ENCODE measurements at places on chromosomes 5 and 9.
A peak's percentile ranks its signal among the peaks of the same experiment; 100 is the strongest.

DNA sequence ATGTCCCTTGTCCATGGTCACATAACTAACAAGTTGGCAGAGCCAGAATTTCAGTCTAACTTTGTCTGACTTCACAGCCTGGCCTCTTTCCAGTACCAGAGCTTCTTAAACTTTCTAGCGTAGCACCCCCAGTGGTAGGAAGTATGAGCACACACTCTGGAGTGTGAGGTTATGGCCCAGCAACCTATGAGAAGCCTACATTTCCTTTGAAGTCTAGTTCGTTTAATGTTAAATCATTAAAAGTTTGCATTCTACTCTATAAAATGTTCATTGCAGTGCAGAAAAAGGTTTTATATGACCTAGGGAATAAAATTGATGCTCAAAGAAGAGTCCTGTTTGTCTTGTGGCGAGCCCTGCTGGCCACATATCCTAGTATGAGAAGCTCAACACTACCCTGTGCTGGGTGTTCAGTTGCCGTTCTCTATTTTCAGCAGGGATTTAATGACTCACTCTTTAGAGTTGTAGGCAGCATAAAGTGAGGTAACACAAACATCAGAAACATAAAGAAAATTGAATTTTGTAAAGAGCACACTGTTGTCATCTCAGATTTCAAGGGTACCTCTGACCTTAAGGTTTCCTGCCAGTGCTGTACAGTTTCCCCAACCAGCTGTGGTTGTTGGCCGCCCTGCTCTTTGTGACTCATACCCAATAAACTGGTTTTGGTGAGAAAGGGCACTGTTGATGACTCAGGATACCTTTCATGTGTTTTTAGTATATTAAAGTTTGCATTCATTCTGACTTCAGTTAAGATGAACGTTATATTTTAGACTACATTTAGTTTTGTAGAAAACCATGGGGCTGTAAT is 14.3 kb downstream of the MCCC2 start:
- no peak for DNase-seq

DNA sequence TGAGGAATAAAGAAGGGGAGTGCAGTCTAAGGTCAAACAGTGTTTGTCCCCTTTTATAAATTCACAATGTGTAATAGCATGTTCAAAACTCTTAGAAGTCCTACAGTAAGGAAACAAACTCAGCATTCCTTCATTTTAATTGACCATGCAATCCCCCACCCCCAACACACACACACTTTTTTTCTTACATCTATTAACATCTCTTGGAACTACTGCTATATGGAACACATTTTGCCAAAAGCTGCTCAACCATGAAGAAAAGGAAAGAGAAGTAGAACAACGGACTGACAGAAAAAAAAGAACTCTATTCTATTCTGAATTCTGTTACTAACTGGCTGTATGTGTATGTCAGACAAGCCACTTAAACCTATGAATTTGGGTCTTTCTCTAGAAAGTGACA is 2.8 kb upstream of the CTNNAL1 start:
- DNase-seq, result no peak

- DNase-seq, result no peak
These were observed 9.1 kb downstream of the TTC33 start for GRCh38 chr5:40746703-40747102.

DNA sequence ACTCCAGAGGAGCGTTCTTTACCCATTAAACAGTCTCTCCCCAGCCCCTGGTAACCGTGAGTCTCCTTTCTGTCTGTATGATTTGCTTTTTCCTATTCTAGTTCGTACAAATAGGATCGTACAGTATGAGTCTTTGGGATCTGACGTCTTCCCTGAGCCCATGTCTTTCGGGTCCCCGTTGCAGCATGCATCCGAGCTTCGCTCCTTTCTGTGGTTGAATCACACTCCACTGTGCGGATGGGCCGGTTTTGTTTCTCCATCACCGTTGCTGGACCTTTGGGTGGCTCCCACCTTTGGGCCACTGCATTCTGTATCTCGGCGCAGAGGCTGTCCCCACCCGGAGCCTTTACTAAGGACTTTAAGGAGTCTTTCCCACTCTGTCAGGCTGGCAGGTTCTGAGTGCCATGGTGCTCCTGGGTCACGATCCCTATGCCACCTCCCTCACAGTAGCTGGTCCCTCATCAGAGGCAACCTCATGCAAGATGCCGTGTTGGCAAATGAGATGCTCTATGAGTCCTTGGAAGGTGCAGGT is 145.7 kb upstream of the COL5A1 start:
- DNase-seq, result no peak

- no peak for DNase-seq
These were observed 7.3 kb upstream of the C5orf58 start for GRCh38 chr5:170225326-170226128.

GRCh38 chr5:61624553-61625136 is 292.6 kb downstream of the ZSWIM6 start:
- no peak for DNase-seq

DNA sequence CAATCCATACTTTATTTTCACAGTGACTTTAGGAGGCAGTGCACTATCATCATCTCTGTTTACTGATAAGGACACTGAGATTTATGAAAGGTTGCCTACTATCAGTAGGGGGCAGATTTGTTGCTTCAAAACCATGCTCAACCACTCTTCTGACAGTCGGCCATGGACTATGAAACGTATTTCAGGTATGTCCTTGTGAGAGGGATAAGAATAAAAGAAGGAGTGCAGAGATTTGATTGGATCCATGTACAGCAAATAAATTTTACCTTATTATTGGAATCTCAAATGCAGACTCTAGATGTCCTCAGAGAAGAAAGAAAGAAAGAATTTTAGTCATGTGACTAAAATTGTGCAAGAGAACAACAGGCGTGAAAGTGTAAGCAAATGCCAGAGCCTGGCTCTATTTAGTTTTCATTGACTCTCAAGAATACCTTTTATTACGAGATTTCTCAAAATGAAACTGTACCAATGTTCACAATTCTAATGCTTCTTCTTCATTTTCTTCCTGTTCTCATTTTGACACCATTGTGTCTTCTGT is 296.6 kb upstream of the RASA1 start:
- no peak for DNase-seq

GRCh38 chr9:104028827-104029226 is 65.3 kb upstream of the SMC2 start:
- DNase-seq, result no peak

GRCh38 chr5:6083311-6083978 is 294.9 kb downstream of the MED10 start:
- DNase-seq, result no peak

- no peak for DNase-seq
These were observed 40.0 kb upstream of the ARSB start for GRCh38 chr5:79025054-79025472.

DNA sequence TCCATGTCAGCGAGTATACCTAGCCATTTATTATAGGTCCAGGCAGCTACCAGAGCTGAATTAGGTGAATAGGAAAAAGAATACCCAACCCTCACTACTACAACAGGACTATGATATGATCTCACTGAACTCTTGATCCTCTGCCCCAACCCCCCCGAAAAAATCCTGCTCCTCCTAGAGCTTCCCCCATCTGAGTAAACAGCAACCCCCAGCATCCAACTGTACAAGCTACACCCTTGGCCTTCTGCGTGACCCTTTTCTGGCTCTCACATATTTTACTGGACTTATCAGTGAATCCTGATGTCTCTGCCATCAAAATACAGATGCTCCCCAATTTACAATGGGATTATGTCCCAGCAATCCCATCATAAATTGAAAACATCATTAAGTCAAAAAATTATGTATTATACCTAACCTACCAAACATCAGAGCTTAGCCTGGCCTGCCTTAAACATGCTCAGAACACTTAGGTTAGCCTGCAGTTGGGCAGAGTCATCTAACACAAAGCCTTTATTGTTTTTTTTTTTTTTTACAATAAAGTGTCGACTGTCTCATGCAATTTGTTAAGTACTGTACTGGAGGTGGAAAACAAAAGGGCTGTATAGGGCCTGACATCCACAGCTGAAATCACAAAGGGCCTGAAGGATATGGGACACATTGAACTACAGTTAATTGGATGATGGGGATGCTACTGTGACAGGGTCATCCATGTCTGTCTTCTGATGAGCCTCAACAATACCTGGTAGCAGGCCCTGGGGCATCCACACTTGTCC is 128.9 kb upstream of the ERCC6L2 start:
- DNase-seq, result no peak

GRCh38 chr9:99377790-99378775 is 156.0 kb downstream of the SEC61B start:
- DNase-seq, result no peak

DNA sequence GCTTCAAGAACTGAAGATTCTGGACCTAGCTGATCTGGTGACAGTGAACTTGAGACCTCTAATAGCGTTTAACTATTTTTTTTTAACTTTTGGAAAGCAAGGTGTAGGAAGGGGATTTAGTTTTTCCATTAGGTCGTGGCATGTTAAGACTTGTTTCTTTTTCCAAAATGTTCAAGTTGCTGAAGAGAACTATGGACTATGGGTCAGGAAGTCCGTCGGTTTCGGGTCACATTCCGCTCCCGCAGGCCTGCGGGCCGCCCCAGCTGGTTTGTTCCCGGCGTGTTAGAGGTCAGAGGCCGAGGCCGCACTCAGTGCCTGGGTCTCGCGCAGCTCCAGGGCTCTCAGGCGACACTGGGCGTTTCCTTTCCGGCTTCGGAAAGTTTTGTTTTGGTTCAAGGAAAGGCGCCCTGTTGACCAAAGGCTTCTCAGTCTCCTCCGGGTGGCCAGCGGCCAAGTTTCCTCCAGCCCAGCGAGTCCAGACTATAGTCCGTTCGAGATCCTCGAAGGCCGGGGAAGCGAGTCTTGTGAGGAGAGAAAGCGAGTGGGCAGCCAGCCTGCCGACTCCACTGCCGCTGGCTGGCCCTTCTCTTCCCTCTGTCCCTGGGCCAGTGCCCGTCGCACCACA is 586 bp upstream of the FCHO2 start:
- DNase-seq, result peak; percentile 11

GRCh38 chr9:101586651-101587050 is 8.1 kb downstream of the PPP3R2 start:
- no peak for DNase-seq

GRCh38 chr9:89473762-89474469 is 24.0 kb downstream of the SEMA4D start:
- DNase-seq, result no peak

GRCh38 chr5:109479260-109479860 is 69.6 kb upstream of the PJA2 start:
- no peak for DNase-seq

GRCh38 chr5:85345818-85346217 is 961.1 kb upstream of the EDIL3 start:
- no peak for DNase-seq

- DNase-seq, result no peak
These were observed 31.1 kb downstream of the RALGPS1 start for GRCh38 chr9:126945682-126946081.

DNA sequence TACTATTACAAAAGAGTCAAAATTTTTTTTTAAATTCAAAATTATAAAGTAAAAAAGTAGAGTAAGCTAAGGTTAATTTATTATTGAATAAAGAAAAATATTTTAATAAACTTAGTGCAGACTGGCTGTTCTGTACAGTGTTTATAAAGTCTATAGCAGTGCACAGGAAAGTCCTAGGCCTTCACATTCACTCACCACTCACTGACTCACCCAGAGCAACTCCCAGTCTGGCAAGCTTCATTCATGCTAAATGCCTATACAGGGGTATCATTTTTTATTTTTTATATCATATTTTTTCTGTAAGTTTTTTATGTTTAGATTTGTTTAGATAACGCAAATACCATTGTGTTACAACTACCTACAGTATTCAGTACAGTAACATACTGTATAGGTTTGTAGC is 700.7 kb upstream of the GRAMD2B start:
- DNase-seq, result no peak

GRCh38 chr9:35903049-35903448 is 3.0 kb upstream of the HRCT1 start:
- DNase-seq, result no peak

- DNase-seq, result no peak
These were observed 45.7 kb upstream of the CTXN3 start for GRCh38 chr5:127602896-127603844.

DNA sequence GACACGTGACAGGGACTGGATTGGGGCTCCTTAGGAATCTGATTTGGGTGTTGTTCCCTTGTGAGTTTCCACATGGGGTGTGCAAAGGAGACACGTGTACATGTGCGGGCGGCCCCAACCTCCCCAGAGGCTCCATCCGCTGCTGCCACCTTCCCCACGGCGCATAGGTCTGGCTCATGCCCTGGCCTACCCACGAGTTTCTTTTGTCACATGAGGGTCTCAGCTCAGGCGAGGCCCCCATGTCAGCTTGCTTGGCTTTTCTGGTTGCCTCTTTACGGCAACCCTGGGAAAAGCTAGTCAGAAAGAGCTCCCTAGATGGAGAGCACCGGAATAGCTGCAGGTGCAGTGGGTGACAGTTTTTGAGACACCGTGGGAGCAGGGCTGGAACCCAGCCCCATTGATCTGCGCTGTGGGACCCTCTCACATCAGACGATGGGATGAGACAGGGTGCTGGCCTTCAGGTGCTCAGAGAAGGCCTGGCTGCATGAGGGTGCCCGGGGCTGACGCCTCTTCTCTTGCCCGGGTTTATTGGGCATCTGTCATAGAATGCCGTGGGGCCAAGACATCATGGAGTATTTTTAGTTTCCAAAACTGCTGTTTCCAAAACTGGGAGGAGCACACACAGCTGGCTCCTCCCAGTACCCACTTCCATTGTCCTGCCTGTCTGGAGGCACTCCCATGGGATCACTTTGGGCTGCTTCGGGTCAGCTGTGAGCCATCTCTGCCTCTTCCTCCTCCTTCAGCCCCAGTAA is 107.8 kb downstream of the WNK2 start:
- no peak for DNase-seq

DNA sequence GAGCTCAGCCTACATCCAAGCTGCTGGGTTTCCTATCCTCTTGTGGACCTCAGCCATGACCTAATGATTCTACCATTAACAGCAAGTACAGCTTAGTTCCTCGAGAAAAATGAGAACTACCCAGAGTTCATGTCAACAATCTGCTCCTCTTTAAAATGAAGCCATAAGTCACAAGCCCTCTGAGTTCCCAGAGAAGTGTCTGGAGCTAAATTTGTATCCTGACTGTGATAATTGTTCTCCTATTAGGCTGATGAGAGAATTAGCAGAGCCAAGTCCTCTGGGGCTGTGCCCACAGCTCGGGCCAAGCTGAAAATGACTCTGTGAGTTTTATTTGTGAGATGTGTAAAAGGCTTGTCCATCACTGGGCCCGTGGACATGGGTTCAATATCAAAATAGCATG is 145.1 kb upstream of the SMIM23 start:
- no peak for DNase-seq

GRCh38 chr5:95760273-95761191 is 29.4 kb downstream of the RHOBTB3 start:
- DNase-seq, result no peak

DNA sequence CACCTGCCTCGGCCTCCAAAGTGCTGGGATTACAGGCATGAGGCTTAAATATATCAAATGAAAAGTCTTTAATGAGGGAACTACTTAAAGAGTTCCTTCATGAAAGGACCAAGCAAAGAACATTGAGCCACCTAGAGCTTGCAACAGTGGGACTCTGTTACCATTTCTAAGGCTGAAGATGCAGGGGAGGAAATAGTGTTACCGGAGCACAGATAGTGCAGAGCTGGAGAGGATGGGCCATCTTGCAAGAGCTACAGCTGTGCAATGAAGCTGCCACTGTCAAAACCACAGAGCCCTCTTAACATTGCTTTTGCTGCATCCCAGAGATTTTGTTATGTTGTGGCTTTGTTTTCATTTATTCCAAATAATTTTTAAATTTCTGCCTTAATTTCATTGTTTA is 77.1 kb upstream of the NAA35 start:
- no peak for DNase-seq
